ENCODE measurements at places on chromosomes 5 and 9.

DNA sequence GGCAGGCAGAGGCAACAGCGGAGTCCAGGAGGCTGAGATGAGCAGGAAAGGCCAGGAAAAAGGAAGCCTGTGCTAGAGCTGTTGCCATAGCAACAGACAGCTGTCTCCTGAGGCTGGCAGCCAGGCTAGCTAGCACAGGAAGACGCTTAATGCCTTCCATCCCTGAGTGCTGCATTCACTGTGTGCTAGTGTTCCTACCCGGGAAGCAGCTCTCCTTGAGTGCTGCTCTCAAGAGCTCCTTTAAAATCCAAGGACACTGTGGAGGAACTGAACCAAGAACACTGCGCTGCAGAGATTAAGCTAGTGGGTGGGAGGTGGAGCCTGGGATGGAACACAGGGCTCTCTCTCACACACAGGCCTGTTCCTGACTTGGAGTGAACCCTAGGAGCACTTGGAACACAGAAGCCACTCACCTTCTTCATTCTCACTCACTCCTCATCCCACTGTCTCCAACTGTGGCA is 53.5 kb upstream of the IL7R start:
- no peak for DNase-seq

GRCh38 chr5:149205625-149206523 is 64.6 kb downstream of the ABLIM3 start:
- DNase-seq, result no peak

DNA sequence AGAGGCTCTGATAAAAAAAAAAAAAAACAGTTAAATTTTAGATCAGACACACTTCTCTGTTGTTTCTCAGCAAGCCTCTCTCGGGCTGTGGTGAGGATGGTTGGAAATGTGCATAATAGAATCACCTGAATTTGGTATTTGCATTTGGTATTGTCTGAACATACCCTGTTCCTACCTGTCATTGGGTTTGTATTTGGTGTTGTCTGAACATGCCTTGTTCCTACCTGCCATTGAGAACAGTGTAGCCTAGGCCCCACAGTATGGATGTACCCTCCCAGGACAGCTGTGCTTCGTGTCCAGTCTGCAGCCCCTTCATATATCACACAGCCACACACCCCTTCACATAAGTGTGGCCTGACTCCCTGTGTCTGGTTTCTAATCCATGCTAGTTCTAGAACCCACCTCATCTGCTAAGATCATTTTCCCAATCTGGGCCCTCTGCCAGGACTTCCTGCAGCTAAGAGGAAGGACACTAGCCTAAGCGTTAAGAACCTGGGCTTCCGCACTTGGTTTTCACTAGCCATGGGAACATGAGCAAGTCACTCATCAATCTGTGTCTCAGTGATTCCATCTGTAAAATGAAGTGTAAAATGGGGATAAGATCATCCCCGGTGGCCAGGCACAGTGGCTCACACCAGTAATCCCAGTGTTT is 49.2 kb downstream of the ITGA2 start:
- DNase-seq, result no peak

GRCh38 chr9:84339503-84339902 is 1.1 kb downstream of the SLC28A3 start:
- no peak for DNase-seq

- DNase-seq, result no peak
These were observed 21.5 kb downstream of the TRIP13 start for GRCh38 chr5:914174-914573.

- DNase-seq, result no peak
These were observed 70.0 kb downstream of the NLN start for GRCh38 chr5:65791712-65792673.

DNA sequence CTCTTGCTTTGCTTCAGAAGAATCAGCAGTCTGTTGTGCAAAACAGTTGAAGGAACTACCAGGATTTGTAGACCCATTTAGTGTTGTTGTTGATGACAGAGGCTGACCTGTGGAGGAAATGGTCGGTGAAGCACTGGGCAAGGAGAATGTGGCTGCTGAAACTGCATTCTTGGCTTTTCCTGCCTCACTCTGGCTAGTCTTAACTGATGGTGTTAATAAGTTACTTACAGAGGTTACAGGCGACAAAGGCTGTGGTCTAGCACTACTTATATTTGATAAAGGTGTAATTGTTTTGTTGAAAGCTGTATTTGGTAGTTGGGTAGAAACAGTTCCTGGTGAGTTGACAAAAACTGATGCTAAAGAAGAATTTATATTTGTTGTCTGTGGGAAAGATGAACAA is 31.5 kb downstream of the MLANA start:
- DNase-seq, result no peak

DNA sequence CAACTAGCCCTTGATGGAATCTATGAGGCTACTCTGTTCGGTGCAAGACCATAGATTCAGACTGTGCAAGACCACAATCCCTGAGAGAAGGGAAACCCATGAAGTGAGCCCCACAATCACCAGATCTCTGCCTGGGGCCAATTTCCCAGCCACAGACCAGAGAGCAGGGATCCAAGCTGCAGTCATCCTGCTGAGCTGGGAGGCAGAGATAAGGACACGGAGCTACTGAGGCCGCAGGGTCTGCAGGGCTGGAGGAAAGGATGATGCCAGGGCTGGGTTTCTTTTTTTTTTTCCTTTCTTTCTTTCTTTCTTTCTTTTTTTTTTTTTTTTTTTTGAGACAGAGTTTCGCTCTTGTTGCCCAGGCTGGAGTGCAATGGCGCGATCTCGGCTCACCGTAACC is 47.7 kb upstream of the FUBP3 start:
- DNase-seq, result no peak

DNA sequence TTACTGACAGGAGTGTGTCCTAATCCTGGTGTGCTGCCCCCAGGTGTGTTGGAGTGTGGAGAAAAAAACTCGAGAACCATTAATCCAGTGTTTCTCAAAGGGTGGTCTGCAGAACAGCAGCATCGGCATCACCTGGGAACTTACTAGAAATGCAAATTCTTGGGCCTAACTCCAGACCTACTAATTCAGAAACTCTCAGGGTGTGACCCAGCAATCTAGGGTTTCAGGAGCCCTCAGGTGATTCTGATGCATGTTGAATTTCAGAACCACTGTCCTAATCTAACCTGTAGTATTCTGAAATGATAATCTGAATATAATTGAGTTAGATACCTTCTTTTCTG is 30.0 kb upstream of the IL6ST start:
- no peak for DNase-seq

DNA sequence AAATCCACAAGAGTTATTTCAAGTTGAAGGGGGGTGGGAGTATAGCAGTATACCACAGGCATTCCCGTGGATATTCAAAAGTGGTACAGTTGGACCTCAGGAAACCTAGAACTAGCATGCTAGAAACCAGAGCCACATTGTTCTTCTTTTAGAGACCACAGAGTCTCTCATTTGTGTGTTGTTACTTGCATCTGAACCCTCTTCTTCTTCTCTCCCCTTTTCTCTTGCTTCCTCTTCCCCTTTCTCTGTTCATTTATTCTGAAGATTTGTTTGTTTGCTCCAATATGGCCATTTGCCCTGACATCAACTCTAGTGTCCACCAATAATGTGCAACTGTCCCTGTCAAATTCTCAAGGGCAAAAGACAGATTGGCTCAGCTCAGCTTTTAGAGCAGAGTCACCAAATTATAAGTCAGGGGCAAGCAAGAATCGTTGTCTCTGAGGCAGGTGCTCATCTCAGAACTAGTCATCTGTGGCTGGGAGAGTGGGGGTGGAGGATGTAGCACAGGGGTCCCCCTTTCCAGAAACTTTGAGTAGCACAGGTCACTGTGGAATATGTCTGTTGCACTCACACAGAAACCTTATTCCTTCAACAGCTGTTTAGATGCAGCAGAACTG is 321.1 kb downstream of the ARRDC3 start:
- DNase-seq, result no peak

DNA sequence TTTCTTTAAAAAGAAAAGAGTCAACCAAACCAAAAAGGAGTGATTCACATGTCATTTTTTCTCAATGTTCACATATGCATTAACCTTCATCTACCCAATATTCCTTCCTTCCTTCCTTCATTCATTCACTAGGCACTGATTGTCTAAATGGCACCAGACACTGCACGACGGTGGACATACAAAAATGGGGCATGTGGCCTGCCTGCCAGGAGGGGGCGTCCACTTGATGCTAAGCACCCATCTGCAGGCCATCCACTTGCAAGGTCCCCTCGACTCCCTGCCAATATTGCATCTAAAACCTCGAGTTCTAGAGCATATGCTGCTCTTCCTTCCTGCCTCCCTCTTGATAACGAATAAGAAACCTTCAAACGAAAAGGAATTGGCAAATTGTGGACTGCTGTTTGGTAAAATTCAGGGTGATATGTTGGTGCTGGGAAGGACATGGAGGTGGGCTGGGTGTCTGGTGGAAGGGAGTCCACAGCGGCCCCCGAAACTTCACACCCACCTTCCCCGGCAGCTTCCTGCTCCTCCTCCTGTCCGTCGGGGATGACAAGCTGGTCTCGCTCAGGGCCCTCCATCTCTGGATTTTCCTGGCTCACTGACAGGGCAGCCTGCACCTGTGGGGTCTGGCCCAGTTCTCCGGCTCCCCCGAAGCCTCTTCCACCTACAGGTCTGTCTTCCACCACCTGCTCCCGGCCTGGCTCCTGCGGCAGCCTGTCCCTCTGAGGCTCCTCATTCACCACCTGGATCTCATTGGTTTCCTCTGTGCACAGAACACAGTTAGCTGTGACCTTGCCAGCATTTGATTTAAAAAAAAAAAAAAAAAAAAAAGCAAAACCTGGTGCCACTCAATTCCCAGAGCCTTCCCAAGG is 64.3 kb downstream of the GOLM1 start:
- no peak for DNase-seq

DNA sequence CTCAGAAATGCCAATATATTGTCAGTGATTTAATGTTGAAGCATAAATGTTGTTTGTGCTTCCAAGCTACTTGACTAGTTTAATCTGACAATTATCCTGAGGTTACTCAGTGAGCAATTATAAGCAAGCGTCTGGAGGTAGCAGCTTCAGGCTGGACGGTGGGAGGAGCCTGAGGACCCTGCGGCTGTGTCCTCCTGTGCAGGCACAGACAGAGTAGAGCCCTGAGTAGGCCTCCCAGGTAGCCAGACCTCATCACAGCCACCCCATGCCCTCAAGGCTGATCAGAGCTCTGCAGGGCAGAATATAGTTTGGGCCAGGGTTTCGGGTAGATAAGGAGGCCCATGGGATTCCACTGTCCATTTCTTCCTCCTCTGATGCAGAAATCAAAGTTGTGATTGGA is 153.6 kb downstream of the DRD1 start:
- no peak for DNase-seq

GRCh38 chr5:67268231-67269021 is 71.8 kb upstream of the CD180 start:
- DNase-seq, result no peak

- no peak for DNase-seq
These were observed 24.2 kb downstream of the SLC1A1 start for GRCh38 chr9:4514252-4515128.

DNA sequence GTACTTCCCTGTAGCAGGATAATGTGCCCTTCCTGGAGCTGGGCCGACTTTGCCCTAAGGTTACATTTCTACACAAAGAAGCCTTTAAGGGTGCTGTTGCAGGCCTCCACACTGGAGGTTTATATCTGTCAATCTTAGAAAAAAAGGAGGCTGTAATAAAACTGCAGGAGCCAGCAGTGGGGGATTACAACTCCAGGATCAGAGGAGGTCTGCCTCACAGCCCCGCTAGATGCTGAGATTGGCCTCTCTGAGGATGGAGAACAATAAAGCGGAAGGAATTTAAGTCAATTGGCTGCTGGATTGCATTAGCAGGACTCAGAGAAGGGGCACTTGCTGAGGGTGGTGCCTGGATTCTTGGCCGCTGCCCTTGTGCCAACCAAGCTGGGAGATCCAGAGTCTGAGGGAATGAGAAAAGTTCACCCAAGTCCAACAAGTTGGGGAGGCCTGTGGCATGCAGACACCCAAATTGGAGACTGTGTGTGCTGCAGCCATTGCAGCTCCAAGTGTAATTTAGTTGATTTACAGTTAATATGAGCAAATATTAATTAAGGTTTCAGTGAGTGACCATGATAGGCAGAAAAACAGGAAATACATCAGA is 99.0 kb upstream of the SSBP2 start:
- no peak for DNase-seq

GRCh38 chr9:33242609-33243134 is 2.7 kb downstream of the SPINK4 start:
- no peak for DNase-seq

DNA sequence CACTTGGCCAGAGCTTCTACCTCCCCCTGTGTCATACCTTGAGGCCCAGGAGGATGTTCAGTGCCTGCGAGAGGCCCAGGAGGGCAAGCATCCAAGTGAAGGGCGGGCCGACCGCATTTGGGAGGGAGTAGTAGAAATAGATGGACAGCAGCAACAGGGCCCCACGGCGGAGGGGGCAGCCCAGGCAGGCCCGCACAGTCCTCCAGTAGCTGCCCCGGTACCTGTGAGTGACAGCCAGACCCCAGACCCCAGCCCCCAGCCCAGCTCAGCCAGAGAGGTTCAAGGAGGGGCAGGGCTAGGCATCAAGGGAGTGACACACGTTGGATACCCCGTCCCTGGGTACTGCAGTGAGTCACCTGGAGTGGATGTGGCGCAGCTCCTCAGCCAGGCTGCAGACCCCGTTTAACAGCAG is 1.4 kb downstream of the STING1 start:
- no peak for DNase-seq

DNA sequence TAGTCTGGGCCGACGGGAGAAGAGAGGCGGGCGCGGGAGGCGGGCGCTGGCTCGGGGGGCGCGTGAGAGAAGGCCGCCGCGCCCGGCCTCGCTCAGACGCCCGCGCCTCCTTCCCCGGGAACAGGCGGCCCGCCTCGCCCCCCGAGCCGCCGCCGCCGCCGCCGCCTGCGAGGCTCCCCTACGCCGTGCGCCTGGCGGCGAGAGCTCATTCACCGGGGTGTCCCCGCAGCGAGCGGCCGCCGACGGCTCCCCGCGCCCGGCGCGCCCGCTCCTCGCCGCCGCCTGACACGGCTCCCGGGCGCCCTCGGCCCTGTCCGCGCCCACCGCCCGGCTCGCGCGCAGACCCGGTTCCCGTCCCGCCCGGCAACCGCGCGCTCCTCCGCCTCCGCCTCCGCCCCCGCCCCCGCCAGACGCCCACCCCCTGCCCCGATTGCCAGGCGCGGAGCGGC is at the start of gene GNAQ:
Gene GNAQ, minus strand, starts transcription at position 368 of the 449 bp plus-strand sequence. CDS start 576 bp downstream, outside the sequence.
- DNase-seq, result no peak

DNA sequence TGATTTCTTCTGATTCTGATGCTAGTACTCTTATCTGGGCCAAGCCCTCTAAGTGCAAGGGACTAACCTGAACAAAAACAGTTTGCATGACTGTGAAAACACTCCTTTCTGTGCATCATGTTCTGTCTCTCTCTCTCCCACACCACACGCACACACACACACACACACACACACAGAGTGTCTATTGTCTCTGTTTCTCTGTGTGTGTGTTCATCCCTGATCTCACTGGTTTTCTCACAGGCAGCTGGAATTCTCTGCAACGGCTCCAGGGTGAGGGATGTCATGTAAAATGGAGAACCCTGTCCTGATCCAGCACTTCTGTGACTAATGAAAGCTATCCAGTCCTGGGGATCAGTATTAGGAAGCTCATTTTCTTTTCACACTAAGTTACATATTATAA is 453.1 kb upstream of the RGMB start:
- DNase-seq, result no peak

GRCh38 chr9:130927995-130928900 is 10.8 kb downstream of the FIBCD1 start:
- no peak for DNase-seq

GRCh38 chr9:12698986-12699385 is 5.8 kb downstream of the TYRP1 start:
- no peak for DNase-seq

- DNase-seq, result no peak
These were observed 2.9 kb upstream of the CNTRL start for GRCh38 chr9:121071756-121072421.

Measured in activated CD4-positive, alpha-beta T cell treated with anti-CD3 and anti-CD28 coated beads, Interleukin-2, amount 50 U/mL, for 24 hours (primary cell).